ENCODE measurements at places on chromosomes 3 and 15.
A peak's percentile ranks its signal among the peaks of the same experiment; 100 is the strongest.

- no peak for DNase-seq
Observed at GRCh38 chr3:100209948-100210771, 50.6 kb upstream of the TBC1D23 start.

- no peak for DNase-seq
Observed at GRCh38 chr3:44117239-44117638, 124.4 kb upstream of the TOPAZ1 start.

DNA sequence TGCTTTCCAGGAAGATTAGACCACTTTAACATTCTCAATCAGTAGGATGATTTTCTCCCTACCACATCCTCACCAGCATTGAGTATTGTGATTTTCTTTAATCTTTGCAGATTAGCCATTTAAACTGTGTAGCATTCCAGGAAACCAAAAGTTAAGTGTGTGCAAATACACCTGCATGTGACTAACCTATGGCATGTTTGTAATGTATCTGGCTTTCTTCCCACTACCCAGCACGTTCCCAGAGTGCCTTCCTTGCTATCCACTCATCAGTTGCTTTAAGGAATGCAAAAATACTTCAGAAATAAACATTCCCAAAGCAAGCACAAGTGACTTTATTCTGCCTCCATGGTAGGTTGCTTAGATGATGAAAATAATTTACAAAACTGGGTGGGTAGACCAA lies 74.2 kb downstream of the ATG7 start:
- no peak for DNase-seq

- no peak for DNase-seq
Observed at GRCh38 chr15:66743703-66744536, 41.9 kb downstream of the SMAD6 start.

DNA sequence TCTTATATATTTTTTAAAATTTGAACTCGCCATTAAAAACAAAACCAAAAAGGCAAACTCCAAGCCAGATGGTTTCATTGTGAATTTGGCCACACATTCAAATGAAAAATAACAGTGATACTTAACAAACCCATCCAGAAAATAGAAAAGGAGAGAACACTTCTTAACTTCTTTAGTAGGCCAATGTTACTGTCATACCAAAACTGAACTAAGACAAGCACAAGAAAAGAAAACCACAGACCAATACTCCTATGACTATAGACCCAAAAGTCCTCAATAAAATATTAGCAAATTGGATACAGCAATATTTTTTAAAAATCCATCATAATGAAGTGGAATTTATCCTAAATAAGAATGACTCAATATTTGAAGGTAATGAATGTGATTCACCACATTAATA lies 73.5 kb upstream of the ALDH1A3 start:
- no peak for DNase-seq

GRCh38 chr3:129383292-129383860 lies 45.1 kb downstream of the EFCAB12 start:
- peak; percentile 56 for DNase-seq

DNA sequence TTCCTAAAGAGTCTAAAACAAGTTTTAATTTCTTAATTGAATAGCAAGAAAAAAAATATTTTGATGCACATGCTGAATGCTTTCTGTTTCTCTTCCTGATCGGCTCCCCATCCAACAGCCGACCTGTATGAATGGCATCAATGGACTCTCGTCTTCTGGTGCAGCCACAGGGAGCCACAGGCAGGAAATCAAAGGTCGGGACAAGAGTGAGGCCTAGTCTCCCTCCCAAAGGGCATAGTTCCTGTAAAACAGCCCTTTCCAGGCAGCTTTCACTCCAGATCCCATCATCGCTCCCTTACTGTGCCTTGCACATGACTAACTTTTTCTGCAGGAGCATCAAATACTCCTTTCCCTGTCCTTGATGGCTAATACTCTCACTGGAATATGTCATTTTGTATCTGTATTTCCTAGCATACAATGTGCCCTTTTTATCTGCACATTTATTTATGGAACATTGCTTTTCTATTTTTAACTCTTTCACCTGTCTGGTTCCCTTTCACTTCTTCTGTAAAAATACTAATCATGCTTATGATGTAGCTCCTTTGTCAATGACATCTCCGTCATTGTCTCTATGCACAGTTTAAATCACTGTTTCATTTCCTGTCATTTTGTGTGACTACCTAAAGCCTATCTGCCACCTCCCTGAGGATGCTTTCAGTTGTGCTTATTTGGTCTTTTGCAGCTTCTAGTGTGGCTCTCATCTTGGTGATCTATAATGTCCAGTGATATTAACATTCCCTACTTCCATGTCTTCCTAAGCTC lies 326.2 kb downstream of the CTNNB1 start:
- DNase-seq: no peak

- no peak for DNase-seq
Observed at GRCh38 chr15:73284090-73284716, 84.6 kb downstream of the HCN4 start.

- DNase-seq: no peak
Observed at GRCh38 chr3:1235526-1236120, 142.8 kb downstream of the CNTN6 start.

DNA sequence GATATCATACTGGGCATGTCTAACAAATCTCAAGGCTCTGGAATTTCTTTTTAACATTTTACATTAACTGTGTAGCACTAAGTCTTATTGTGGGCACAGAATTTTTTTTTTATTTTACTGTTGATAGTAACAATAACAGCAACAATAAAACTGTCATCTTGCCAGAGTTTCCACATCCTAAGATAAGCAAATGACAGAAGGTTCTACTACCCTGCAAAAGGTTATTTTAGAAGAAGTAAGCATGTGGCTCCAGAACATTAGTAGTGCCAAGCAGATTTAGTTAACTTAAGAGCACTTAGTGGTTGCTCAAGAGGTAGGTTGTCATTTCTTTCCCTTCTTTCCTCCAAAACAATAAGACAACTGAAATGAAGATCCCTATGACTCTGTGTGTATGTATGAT lies 743.0 kb upstream of the CBLB start:
- DNase-seq: no peak

DNA sequence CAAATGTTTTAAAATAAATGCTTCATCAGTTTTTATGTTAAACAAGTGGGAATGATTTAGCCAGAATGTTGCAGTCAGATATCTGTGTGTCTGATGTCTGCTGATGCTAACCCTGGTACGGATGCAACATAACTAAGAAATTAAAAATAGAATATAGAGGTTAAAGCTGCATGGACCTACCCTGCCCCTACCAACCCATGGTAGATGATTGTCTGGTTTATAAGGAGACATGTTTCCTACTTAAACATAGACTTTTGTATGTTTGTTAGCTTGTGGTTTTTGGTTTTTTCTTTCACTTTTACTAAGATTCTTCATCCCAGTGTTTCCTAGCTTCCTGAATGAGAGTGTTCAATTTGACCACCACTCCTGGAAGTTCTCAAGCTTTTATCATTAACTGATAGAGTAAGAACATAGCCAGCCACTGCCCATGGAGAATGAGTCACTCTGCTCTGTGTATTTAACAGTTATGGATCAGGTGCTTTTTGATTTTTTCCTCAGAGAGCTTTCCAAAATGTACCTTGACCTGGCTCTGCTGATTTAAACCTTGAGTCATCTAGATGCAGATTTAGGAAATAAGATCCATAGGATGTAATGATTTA lies 70.7 kb upstream of the VEPH1 start:
- DNase-seq: no peak

- no peak for DNase-seq
Observed at GRCh38 chr15:36601497-36601932, 22.1 kb downstream of the CDIN1 start.

DNA sequence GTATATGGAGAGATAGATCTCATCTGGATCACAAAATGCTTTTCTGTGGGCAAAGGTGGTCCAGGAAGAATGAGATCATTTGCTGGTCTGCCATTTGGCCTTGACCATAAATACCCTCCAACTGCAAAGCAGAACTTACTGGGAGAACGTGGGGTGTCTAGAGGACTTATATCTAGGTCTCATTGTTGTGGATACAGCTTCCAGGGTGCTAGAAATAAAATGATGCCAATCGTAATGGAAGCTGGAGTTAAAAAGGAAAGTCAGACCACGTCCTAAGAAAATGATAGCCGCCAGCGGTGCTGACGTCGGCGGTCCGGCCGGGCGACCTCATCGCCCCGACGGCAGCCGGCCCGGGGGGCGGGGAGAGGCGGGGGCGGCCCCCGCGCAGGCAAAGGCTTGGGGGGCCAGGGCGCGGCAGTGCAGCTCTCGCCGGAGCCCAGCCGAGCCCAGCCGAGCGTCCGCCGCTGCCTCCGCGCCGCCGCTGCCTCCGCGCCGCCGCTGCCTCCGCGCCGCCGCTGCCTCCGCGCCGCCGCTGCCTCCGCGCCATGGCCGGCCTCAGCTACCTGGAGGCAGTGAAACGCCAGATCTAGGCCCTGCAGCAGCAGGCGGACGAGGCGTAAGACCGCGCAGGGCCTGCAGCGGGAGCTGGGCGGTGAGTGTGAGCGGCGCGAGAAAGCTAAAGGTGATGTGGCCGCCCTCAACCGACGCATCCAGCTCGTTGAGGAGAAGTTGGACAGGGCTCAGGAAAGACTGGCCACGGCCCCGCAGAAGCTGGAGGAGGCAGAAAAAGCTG lies 89.5 kb downstream of the EOMES start:
- peak; percentile 74 for DNase-seq

DNA sequence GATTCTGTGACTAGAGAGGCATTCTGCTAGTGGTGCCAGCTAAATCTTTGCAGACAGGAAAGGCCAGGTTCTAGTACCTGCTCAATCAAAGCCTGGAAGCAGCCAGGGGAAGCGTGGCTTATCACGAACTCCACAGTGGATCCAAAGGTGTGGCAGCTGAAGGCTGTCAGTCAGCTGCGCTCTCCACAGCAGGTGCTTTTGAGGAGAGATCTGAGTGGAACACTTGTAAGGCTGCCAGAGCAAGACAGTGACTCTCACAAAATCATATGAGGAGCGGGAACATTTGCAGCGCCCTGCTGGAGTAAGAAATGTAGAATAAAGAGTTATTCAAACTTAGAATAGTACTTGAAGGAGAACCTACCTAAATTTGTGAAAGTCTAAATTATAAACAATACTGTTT lies 5.0 kb upstream of the DPH6 start:
- no peak for DNase-seq

DNA sequence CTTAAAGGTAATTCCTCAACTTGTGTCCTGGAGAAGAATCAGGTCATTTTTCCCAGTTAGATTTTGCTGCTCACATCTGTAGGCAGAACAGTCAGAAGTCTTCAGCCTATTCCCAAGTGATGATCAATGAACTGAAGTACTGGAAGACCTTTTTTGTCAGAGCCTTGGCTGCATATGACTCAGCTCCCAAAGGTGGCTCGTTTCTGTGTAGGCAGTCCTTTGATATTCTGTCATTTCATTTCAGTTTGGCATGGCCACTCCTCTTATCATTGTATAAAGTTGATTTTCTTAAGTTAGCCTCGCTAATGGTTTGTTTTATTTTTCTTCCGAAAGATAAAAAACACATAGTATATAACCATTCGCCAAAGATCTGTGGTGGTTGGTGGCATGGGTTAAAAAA lies 90.7 kb downstream of the KLHL25 start:
- DNase-seq: no peak

- no peak for DNase-seq
Observed at GRCh38 chr3:58049143-58049785, 41.0 kb downstream of the FLNB start.

DNA sequence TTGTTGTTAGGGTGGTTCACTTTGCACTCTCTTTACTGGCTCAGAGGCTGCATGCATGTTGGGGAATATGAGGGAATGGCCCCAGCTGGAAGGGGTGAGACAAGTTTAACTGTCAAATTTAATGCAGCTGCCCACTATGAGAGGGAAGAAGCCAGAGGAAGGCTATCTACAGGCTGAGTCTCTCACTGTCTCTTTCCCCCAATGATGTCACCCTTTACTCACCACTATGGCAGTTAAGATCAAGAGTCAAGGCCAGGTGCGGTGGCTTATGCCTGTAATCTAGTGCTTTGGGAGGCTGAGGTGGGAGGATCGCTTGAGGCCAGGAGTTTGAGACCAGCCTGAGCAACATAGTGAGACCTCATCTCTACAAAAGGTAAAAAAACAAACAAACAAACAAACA lies 12.2 kb upstream of the RBMS3 start:
- DNase-seq: no peak

DNA sequence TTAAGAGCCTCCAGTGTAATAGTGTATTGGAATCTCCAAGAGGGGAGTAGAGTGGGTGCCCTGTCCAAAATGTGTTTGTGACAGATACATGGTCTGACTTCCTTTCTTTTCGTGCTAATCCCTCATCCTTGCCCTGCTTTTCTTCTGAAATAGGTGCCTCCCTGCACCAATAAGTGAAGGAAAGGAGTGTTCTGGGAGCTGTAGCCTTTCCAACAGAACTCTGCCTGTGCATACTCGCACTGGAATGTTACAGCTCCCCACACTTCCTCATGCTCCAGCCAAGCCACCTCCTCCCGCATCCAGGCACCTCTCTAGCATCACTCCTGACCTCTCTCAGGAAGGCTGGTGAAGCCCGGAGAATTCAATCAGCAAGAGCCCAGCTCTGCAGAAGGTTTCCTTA lies 478.0 kb downstream of the GABRG3 start:
- no peak for DNase-seq

DNA sequence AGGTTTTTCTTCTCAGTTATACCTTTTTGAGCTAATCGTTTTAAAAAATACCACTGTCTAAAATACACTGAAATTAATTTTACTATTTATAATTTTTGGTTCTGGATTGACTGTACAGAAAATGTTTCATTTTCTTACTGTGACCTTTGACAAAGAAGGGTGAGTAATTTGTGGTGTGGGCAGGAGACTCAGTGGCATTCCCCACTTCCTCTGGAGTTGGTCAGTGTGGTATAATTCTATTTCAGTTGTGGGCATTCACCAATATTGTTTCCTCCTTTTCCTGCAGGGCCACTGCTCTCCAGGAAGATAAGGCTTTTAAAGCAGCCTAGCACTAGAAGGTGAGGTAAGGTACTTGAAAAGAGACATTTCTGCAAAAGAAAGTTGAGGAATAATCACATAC lies 6.5 kb downstream of the DAG1 start:
- no peak for DNase-seq

- DNase-seq: no peak
Observed at GRCh38 chr15:81532001-81532400, 158.0 kb upstream of the TMC3 start.

DNA sequence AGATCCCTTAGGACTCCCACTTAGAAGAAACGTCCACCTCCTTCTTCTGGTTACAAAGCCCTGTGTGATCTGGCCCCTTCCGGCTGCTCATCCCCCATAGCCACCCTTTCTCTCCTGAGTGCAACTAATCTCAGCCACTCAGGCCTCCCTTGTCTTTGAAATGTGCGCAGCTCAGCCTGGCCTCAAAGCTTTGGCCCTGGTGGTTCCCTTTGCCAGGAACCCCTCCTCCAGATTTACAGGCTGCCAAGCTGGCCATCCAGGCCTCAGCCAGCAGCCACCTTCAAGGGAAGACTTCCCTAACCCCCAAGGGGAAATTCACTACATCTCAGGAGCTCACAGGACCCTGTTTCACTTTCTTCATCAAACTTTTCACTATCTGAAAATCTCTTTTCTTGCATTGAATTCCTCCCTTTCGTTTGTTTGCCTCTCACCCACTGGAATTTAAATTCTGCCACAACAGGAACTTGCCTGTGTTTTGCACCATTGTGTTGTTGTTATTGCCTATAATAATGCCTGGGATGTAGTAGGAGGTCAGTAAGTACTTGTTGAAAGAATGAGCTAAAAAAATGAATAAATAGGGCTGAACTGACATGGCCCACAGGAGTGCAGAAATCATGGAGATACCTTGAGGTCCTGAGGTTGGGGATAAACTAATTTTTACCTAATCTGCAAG lies 109.5 kb upstream of the PFN2 start:
- DNase-seq: no peak

- no peak for DNase-seq
Observed at GRCh38 chr15:38692789-38693062, 128.1 kb upstream of the RASGRP1 start.
